ENCODE measurements at places on chromosomes 3 and 15.
A peak's percentile ranks its signal among the peaks of the same experiment; 100 is the strongest.

- DNase-seq, result no peak
Observed at GRCh38 chr3:2655229-2655701, 454.9 kb downstream of the IL5RA start.

- peak; percentile 23 for DNase-seq
Observed at GRCh38 chr3:169400874-169401273, 262.6 kb downstream of the MECOM start.

GRCh38 chr3:130378677-130379191 lies 33.3 kb downstream of the COL6A5 start:
- no peak for DNase-seq

- DNase-seq, result no peak
Observed at GRCh38 chr15:90691982-90692773, 25.0 kb upstream of the BLM start.

DNA sequence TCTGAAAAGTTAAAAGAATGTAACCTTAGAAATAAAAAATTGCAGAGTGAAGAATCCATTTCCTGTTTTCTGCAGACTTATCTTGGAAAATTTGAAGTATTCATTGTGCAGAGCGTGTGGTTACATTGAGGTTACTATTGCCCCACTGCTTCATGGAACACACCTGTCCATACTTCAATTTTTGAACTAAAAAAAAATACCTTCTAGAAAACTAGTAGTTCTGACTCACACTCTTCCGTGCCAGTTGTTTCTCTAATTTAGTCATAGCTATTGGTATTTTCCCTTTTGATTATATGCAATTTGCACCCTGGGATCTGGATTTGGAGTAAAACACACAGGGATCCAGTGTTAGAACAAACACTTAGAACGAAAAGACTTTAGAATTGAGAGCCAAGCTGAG lies 111.8 kb upstream of the LYSMD4 start:
- DNase-seq, result no peak

GRCh38 chr3:175384569-175384968 lies 525.4 kb downstream of the NAALADL2 start:
- no peak for DNase-seq

GRCh38 chr3:186917512-186918312 lies 12.6 kb upstream of the ST6GAL1 start:
- DNase-seq, result no peak

- no peak for DNase-seq
Observed at GRCh38 chr3:65497846-65498245, 540.9 kb downstream of the MAGI1 start.

- DNase-seq, result no peak
Observed at GRCh38 chr3:189123595-189124387, 48.0 kb upstream of the TPRG1 start.

DNA sequence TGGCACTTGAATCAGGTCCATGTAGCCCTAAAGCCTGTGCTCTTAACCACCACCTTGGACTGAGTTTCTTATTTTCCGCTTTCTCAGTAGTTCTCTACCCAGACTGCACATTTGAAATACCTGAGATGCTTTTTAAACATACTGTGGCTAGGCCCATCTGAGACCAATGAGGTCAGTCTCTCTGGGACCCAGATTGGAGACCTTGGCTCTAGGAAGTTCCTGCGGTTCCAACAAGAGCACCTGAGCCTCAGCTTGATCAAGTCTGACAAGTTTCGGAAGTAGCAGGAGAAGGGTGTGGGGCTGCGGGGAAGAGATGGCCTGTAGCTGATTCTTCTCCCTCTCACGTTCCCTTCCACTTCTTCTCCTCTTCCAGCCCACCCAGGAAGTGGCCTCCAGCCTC lies 11.5 kb upstream of the TSEN2 start:
- no peak for DNase-seq

- DNase-seq, result no peak
Observed at GRCh38 chr3:195820901-195821300, 9.2 kb upstream of the MUC4 start.

DNA sequence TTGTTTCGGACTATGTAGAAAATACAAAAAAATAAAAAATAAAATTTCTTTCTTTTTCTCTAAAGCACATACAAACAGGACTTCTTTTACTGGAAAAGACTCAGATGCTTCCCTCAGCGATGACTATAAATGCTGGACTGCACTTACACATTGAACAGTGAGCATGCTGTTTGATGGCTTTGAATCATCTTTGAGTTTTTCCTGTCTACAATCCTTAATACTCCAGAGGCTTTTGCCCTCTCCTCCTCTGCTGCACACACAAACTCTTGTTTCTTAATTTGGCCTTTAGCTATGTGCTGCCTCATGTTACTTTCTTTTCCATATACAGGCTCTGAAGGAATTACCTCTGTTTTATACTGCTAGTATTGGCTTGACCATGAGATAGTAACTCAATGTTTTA lies 575.1 kb downstream of the EPHA3 start:
- DNase-seq, result no peak

GRCh38 chr15:74502301-74502700 lies 38.7 kb upstream of the ARID3B start:
- no peak for DNase-seq

GRCh38 chr3:4271834-4272233 lies 31.3 kb upstream of the SETMAR start:
- peak; percentile 26 for DNase-seq

DNA sequence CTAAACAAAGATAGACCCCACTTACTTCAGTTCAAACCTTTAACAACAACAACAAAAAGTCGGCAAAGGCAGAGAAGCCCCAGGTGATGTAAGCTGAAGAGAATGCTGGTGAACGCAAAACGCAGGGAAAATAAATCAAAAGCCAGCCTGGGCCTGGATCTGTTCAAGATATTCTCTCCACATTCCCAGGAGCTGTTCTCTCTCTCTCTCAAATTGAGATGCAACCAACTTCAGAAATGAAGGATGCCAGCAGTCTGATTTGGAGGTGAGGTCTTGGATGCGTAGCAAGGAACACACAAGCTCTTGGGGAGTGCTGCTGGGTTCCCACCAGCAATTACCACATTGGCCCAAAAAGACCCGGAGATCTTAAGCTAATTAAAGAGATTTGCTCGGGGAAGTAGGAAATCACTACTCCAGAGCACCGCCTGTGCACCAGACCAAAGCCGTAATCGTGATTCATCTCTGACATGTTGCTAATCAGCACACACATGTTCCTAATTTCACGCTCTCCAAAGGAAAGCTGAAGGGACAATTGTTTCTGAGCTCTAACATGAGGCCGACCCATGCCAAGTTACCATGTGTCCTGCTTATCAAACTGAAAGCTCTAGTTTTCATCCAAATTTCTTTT lies 37.1 kb downstream of the IL17RD start:
- no peak for DNase-seq

- DNase-seq, result no peak
Observed at GRCh38 chr3:54572197-54572895, 355.5 kb downstream of the LRTM1 start.

DNA sequence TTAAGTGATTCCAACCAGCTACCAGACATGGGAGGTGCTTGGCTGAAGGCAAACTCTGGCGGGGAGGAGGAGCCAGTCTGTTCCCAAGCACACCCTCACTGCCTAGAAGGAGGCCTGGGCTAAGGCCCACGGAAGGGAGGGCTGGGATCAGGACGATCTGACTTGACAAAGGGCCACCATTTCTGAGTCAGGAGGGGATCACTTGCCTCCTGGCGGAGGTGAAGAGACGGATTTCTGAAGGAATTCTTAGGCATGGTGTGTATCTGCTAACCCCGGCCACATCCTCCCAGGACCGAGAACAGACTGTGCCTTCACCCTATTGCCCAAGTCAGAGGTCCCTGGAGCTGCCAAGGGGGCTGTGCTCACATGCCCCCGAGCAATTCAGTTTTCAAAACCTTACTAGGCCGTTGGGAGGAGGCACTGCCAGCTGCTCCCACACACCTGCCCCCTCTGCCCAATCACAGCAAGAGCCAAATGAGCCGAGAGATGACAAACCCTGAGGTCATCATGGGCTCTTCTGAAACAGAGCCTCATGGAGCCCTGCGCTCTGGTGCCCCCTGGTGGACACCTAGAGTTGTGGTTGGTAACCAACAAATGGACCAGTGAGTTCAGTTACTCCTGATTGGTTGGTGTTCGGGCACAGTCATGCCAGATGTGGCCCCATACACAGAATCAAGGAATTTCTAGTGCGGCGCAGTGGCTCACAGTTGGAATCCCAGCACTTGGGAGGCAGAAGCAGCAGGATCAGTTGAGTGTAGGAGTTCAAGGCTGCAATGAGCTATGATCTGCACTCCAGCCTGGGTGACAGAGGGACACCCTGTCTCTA lies 6.5 kb upstream of the TNK2 start:
- peak; percentile 83 for DNase-seq

DNA sequence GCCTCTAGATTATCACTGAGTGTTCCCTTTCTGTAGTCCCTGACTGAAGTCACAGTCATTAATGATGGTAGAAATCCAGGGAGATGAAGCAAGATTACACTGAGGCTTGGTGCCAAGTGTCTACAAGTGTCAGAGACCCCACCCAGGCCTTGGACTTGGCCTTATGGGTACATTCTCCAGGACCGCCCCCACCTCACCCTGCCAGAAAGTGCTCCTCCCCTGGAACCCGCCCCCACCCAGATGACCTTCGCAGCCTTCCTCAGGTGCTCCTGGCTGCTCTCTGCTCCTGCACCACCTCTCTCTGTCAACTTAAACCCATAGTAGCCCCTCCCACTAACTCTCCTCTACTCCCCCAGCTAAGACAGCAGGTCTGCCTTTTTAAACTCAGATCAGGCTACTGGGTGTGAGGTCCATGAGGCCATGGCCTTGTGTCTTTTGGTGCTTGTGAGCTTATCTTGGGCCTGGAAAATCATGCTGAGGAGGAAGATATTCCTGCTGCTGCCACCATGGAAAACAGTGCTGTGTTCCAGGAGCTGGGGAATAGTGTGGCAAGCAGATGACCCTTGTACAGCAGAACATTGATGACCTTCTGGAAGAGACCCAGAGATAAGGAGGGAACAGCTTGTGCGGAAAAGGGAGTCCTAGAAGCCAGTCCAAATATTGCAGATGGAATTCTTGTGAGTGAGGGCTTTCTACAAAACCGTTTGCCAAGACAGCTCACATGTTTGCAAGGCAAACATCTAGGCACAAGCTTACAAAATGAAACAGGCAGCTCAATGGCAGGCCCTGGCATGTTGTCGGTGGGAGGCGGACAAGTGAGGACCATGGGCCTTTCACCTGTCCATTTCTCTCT lies 40.3 kb upstream of the NDUFB4 start:
- no peak for DNase-seq

- no peak for DNase-seq
Observed at GRCh38 chr15:91604122-91604521, 249.4 kb upstream of the SLCO3A1 start.

GRCh38 chr3:12273045-12273695 lies 15.7 kb upstream of the PPARG start:
- no peak for DNase-seq

- DNase-seq, result no peak
Observed at GRCh38 chr15:93047621-93048425, 41.2 kb downstream of the RGMA start.

- no peak for DNase-seq
Observed at GRCh38 chr3:42202217-42202865, 63.6 kb downstream of the CCK start.

DNA sequence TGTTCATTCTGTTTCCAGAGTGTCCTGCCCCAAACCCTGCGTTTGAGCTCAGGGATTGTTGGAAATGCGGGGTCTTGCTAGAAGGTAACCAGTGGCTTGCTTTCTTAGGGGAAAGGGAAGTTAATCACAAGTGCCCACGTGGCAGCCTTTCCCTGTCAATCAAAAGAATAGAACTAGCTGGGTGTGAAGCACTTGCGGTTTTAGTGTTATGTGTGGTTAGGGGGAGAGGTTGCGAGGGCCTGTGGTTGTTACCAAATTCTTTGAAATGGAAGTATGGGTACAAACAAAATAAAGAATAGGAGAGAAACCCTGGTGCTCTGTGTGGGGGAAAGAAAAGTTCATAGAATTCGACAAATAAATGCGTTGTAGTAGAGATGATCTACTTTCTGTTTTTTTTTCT lies 67.6 kb downstream of the FNDC3B start:
- DNase-seq, result no peak

DNA sequence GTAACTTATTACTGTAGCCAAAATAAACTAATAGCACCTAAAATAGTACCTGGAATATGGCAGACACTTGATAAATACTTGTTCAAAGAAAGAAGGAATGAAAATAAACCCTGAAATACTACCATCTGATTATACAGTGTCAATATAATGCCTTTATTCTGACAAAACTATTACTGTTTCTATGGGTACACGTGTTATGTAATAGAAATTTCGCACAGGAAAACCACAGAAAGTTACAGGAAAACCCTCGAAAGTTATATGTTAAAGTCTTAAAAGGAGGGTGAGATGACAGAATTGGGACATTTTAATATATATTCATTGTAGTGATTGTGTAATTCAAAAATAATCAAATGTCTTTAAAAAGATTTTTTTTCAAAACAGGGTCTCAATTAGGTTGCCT lies 28.8 kb downstream of the ETFA start:
- no peak for DNase-seq

DNA sequence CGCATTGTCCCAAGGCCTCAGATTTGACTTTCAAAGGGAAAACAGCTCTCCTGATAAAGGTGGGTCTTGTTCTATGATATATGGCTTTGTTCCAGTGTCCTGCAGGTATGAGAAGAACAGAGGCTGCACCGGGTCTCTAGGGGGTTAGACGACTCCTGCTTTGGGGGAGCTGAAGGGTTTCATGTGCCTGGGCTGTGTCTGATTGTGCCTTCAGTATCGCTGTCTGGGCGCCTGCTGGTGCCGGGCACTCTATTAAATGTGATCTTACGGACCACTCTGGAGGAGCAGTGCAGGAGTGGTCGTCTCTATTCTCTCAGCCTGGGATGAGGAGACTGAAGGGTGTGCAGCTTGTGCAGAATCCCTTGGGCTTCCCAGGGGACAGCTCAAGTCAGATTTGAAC lies 16.0 kb downstream of the PAQR5 start:
- no peak for DNase-seq

DNA sequence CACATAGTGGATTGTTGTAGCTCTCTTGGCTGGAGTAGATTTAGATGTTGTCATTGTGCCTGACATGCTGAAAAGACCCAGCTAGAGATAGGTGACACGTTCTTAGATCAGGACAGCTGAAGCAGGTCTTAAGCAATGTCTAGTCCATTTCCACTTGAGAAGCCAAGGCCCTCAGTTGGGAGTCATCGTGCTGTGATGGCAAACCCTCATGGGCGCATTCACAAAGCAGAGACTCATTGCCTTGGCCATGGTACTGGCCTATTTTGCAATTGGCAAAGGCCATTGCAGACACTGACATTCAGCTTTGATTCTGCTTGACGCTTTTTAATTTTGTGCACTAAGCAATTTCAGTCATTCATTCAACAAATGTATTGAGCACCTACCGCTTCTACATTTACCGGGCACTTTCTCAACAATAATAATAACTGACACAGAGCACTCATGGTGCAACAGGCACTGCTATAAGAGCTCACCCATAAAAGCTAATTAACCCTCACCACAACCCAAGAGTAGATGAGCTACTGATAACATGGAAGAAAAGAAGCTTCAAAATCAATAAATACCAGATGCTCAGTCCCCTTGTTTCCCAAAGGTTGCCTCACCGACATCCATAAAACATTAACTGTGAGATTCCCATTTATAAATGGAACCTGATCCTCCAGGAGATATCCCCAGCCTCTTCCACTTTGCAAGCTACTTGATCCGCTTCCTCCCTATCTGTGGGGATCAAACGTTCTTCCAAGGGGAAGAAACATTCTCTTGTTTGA lies 200.1 kb downstream of the TLE3 start:
- DNase-seq, result no peak

Data from HEK293T (cell line).